Neuronal stem cell (in vitro differentiated cells): ENCODE measurements at places on chromosomes 12 and 14.

GRCh38 chr12:105256921-105257320 is 20.9 kb upstream of the APPL2 start:
- no peak for DNase-seq

DNA sequence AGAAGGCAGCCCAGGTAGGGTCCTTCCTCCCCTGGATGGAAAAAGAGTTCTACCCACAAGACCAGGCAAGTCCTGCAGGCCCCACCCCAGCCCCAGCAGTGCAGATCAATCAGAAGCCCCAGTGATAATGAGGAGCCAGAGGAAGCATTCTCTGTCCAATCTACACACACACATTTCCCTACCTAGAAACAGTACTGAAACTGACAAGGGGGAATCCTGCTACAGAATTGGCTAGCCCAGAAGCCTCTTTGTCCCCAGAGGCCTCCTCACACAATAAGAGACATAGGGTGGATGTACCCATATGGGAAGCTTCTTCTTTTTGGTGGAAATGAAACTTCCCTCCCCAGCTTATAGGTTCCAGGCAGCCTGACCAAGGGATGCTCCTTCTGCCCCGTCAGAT is 9.9 kb downstream of the FSCB start:
- no peak for DNase-seq

DNA sequence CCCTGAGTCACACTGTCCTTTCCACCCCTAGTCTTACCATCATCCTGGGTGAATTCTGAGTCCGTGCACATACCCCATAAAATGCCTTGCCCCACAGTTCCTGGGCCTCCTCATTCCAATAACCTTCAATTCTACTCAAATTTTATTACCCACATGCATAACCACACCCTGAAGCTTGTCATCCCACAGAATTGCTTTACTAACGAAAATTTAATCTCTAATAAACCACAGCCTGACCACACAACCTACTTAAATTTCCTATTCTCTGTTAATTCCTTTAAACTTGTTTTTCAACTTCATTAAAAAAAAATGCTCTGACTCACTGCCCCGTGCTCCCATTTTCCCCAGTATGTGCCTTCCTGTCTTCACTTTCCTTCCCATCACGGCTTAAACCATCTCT is 205.9 kb downstream of the PHLDA1 start:
- no peak for DNase-seq

GRCh38 chr12:102059343-102059742 is 2.4 kb downstream of the WASHC3 start:
- no peak for DNase-seq

GRCh38 chr12:116916714-116917114 is 6.0 kb downstream of the FBXW8 start:
- no peak for DNase-seq

DNA sequence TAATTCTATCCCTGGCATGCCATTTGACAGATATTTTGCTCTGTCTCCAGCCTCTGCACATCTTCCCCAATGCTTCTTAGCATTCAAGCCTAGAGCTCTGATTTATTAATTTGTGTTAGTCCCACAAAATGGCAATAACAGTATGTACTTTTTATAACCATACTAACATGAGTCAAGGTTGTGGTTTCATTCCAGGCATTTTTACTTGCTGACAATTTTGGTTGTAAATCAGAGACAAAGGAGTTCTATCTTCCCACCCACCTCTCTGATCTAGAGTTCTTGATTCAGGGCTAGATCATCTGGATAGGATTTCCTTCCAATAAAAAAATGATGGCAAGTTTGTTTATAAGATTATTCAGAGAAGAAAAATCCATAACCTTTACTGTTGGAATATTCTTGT is 18.5 kb upstream of the CISTR start:
- DNase-seq: no peak

DNA sequence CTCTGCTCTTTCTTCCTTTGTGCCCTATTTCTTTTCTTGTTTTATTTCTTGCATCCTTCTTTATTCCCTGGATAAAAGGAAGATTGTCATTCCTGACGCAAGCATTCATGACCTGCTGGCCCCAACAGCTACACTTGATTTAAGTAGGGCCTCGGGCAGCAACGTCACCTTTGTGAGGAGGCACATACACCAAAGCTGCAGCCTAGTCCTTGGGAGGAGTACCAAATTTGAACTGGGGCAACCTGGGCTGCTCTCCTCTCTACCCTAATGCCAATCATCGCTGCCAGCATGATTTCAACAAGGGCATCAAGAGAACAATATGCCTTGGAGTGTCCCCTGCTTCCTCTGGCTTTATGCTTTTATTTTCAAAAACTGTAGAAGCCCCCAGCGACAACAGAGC is 76.4 kb downstream of the C12orf50 start:
- peak; percentile 12 for DNase-seq

GRCh38 chr12:132453361-132454192 is 36.4 kb upstream of the FBRSL1 start:
- DNase-seq: no peak

GRCh38 chr12:128790221-128790620 is 33.5 kb downstream of the SLC15A4 start:
- no peak for DNase-seq

GRCh38 chr14:81859046-81859445 is 325.4 kb upstream of the SEL1L start:
- no peak for DNase-seq
